Endothelial cell (in vitro differentiated cells): ENCODE measurements at places on chromosomes 11 and 22.
A peak's percentile ranks its signal among the peaks of the same experiment; 100 is the strongest.

GRCh38 chr11:88469561-88470225 lies 132.2 kb upstream of the CTSC start:
- DNase-seq = no peak

DNA sequence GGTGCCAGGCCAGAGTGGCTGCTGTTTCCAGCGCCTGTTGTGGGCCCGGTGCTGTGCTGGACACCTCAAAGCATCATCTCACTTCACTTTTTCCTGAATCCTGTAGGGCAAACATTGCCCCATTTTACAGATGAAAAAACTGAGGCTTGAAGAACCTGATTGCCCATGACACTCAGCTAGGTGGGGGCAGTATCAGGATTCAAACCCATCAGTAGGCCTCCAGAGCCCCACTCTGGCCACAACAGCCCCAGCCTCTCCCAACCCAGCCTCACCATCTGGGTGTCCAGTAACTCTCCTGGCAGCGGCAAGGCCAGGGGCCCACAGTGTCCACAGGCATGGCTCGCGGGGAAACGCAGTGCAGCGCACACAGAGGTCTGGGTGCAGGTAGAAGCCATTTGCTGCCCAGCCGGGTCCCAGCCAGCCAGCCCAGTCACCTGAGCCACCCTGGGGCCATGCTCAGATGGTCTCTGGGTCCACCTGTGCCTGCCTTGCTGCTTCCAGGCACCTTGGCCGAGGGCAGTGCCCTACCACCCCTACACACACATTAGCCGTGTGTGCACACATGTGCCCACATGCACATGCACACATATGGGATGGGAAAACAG lies 11.5 kb downstream of the SLC22A12 start:
- DNase-seq = no peak

- no peak for DNase-seq
Observed at GRCh38 chr11:74844072-74844471, 95.4 kb downstream of the RNF169 start.

DNA sequence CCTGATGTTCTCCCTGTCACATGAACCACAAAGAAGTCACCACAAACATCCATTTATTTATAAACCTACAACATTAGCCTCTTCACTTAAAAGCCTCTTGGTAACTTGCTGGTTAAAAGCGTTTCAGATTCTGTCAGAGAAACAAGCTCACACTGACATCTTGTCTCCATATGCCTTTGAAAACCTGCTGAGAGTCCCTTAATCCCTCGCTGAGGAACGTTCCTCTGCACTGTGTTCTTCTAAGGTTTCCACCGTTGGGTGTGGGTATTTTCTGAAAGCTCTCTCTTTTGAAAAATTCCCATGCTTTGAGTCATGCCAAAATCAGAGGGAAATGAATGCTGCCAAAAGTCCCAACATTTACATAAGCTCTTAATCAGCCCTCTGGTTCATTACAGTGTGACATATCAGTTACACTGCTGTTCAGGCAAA lies 149.8 kb downstream of the CCDC34 start:
- DNase-seq = no peak

DNA sequence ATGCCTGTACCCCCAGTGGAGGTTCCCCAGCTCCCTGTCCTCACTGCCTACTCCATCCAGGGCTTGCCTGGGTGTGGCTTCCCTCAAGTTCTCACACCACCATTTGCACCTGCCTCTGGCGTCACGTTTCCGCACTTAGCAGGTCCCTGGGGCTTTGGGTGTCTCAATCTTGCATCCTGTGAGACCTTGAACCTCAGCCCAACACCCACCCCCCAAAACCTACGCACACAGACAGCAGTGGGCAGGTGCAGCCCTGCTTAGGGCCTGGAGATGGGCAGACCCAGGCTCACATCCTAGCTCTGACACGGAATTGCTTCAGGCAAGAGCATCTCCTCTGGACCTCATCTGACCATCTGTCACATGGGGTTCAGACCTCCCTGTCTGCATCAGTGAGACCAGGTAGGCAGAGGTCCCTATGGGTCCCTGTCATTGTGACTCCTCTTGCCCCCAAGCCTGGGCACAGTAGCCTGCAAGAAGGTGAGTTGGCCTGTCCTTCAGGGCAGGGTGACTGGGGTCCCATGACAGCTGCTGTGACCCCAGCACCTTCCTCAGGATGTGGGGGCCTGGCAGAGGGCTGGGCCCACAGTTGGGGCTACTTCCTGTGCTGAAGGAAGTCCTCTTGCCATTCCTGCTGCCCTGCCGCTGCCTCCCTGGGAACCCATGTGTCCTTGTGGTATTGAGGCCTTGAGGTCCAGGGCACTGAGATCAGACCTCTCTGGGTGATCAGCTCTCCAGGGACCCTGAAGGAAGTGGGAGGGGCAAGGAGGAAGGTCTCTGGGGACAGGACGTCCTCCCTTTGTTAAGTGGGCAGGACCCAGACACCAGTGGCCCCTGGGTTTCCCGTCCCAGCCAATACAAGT lies 2.0 kb downstream of the SIPA1 start:
- DNase-seq = peak; percentile 63

- no peak for DNase-seq
Observed at GRCh38 chr22:17607891-17608521, 20.5 kb downstream of the ATP6V1E1 start.

DNA sequence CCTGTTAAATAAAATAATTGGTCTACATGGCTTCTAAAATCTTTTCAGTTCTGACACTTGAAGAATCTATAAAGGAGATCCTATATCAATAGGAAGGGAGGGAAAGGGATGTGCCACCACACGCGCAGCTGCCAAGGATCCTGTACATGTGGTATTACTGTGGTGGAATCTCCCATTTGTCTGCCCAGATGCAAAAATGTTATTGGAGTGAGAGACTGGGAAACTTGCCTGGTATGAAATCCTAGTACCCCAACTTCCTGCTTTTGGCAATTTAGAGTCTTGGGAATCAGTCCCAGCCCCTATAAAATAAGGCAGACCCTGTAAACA lies 81.9 kb upstream of the PICALM start:
- no peak for DNase-seq

GRCh38 chr11:20159466-20160381 lies 551 bp downstream of the DBX1 start:
- DNase-seq = no peak

DNA sequence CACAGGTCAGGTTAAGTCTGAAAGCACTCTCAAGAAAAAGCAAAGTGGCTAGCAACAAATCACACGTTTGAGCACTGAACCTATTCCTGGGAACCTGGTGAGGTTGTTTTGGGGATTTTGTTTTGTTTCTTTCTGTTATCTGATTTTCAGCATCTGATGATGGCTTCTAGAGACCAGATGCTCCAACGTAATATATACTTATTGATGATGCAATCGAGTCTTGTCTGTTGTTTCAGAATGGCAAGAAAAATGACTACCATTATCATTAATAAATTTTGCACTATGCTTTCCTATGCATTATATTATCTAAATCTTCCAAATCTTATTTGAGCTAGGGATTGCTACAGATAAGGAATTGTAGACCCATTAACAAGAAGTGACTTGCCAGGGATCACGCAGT lies 312.3 kb upstream of the FAT3 start:
- no peak for DNase-seq

GRCh38 chr22:20226077-20226716 lies 41.9 kb downstream of the RTN4R start:
- DNase-seq = no peak

GRCh38 chr11:68371171-68372041 lies 59.0 kb downstream of the LRP5 start:
- no peak for DNase-seq

DNA sequence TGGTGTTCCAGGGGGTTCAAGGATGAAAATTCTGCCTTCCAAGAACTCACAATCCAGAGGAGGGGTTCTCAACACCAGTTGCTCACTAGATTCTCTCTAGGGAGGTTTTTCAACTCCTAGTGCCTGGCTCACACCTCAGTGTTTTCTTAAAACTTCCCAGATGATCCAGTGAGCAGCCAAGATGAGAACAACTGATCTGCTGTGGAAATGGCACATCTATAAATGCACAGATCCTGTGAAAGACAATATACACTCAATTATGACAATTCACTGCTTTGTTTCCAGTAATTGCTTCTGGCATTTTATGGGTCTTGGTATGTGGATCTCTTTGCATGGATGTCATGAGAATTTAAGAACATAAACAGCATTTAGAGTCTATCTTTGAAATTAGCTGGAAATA lies 45.2 kb upstream of the PRSS23 start:
- no peak for DNase-seq

GRCh38 chr22:48425641-48426040 lies 1402.0 kb downstream of the BRD1 start:
- no peak for DNase-seq
